HCEC 1CT (cell line): ENCODE measurements at places on chromosomes 3 and 15.

DNA sequence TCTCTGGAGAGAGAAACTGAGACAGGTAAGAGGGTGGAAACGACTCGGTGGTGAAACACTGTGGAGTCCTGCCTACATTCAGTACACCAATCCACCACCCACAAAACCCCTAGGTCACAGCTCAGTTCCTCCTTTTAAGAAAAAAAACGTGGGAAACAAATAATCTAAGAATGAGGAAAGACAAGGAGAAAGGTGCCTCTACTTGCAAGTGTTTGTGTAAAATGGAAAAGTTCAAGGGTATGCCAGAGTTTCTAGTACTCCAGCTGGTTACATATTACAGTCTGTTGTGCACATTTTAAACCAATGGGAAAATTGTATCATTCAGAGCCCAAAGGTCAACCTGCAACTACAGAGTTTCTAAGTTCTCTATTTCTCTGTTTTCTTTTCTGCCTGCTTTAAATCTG lies 32.2 kb downstream of the HGD start:
- DNase-seq: no peak

DNA sequence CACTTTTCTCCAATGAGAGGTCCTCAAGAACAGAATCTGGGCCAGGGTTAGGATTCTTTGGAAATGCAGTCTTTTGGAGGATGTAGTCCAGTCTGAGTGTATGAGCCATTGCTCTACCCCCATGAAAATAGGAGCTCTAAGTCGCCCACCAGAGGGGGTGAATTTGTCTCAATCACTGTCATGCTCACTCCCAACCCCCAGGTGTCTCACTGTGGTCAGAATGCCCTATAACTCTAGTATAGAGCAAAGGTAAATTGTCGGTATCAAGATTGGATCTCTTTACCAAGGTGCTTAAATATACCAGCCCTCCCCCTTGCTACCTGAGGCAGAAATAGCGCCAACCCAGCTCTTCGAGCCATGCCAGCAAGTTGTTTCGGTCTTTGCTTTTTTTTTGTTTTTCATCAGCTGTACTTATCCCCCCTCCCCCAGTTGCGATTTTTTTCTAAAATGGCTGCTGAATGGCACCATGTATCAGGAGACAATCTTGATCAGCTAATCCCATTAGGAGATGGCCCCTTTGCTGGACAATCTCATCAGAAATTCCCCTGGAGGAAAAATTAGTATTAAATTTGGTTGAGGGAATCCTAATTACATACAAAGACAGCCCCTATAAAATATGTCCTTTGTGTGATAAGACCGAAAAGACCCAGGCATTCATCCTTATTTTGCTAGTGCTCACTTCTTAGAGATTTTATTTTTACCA lies 130.7 kb downstream of the EBLN2 start:
- no peak for DNase-seq

GRCh38 chr15:64090527-64090926 lies 3.1 kb downstream of the CIAO2A start:
- no peak for DNase-seq

DNA sequence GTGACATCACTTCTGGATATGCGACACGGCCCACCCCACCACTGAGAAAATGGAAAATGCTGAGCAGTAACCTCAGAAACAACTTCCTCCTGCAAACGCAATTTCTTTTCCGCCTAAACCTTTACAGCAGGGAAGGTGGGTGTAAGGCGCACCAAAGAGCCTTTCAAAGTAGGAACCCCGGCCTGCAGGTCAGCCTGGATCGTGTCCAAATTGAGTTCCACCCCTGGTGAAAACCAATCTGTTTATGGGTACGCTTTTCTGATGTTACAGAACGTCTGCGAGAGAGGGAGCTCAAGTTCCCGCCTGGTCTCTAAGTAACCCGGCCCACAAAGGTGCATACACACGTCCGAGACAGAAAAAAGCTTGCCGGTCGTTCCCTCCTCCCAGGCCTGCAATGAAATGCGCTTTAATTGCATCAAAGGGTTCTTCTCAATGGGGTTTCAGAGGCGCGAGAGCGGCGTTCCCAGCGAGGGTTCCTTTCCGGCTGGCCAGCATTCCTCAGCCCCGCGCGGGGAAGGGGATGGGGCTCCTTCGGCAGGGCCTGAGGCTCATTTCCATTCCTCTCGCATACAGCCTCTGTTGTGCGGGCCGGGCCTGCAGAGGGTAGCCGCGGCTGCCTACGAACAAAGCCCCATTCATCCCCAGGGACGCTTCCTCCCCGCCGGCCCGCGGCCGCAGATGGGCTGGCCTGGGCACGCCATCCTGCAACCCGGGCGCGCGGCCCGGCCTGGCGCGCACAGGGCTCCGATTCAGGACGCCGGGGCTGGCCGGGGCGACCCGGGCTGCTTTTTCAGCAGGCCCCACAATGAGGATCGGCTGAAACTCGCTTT lies 138.1 kb downstream of the TMCO5A start:
- DNase-seq: peak; percentile 77

DNA sequence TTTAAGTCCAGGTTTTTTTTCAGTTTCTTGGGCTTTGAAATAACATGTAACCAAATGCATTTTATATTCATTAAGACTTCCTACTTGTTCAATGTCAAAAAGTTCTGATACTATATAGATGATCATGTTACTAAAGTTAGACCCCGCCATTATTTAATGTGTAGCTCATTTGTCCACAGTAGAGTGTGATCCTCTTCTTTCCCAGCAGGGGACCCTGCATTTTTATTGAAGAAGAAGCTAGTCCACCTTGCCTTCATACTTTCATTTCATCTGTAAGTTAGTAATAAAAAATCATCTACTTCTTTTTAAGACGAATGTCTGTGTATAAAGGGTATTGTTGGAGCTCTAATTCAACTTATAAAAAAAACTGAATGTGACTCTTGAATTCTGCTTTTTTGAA lies 404.6 kb downstream of the SI start:
- DNase-seq: no peak

DNA sequence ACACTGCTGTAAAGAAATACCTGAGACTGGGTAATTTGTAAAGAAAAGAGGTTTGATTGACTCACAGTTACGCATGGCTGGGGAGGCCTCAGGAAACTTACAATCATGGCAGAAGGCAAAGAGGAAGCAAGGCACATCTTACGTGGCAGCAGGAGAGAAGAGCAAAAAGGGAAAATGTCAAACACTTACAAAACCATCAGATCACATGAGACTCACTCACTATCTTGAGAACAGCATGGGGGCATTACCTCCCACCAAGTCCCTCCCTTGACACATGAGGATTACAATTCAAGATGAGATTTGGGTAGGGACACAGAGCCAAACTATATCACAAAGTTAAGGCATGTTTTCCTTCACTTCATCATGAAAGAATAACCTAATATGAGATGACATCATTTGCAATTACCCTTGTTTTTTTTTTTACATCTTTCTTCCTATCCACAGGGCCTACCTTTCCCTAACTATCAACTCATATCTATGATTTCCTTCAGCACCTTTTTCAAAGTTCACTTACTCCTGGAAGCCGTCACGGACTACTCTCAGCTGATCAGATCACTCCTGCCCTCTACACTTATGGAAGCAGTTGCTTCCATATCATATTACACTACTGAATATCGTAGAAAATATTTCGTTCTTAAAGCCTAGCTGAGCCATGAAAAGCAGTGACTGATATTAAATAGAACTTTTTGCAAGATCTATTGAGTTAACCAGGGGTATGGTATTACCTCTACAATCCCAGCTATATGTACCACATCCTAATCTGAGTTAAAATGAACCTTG lies 25.5 kb upstream of the ATP8B4 start:
- DNase-seq: no peak
